Activated T-helper 2 cell treated with anti-CD3 and anti-CD28 coated beads, Interferon-gamma antibody, Interleukin-2, Interleukin-4, amounts not matched to agents 10 μg/mL and 5 μg/mL and 100 μg/mL, durations not matched to agents 14 hours and 24 hours and 36 hours (primary cell): ENCODE measurements at places on chromosomes 7 and 10.

DNA sequence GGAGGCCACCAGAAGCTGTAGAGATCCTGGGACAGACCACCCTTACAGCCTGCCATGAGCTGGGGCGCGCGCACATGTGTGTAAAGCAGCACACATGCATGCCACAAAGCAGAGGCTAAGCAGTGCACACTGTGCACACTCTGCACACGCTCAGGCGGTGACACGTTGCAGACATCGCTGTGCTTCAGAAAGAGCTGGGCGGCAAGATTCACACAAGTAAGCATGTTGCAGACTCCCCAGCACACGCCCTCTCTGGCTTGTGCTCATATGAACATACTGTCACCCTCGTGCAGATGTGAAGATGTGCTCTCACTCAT lies 478.9 kb downstream of the DNAJB6 start:
- no peaks in the 10 kb centered on the region for H3K36me3 ChIP-seq
- H3K4me1 ChIP-seq: no peaks in the 10 kb centered on the region
- H3K27me3 ChIP-seq: no peaks in the 10 kb centered on the region
- H3K27ac ChIP-seq: no peak overlapping the region
- H3K4me3 ChIP-seq: no peak overlapping the region

GRCh38 chr7:98641646-98642500 lies 24.8 kb downstream of the NPTX2 start:
- H3K4me3 ChIP-seq: no peak overlapping the region
- H3K4me1 ChIP-seq: no peaks in the 10 kb centered on the region
- DNase-seq: no peak
- H3K36me3 ChIP-seq: no peaks in the 10 kb centered on the region
- H3K27me3 ChIP-seq: no peaks in the 10 kb centered on the region

- H3K36me3 ChIP-seq: no peaks in the 10 kb centered on the region
- H3K4me1 ChIP-seq: peaks cover 38% of the 10 kb centered on the region
- no peak overlapping the region for H3K27ac ChIP-seq
- no peak for DNase-seq
Measured at GRCh38 chr7:132653366-132653930, 77.2 kb upstream of the PLXNA4 start.

DNA sequence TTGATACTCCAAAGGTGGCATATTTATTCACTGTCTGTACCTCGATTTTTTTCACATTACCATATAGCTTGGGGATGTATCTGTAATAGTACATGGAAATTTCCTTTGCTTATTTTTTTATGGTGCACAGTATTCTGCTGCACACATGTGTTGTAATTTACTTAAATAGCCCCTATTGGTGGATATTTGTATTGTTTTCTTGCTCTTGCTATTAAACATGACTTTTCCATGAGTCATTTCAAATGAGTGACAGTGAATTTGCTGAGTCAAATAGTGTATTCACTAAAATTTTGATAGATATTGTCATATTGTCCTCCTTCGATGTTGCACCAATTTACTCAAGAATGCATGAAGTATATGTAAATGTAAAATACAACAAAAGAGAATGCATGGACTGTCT lies 122.7 kb upstream of the STEAP4 start:
- H3K36me3 ChIP-seq: no peaks in the 10 kb centered on the region
- H3K27ac ChIP-seq: no peak overlapping the region
- H3K27me3 ChIP-seq: peaks cover 3% of the 10 kb centered on the region
- no peaks in the 10 kb centered on the region for H3K4me1 ChIP-seq
- H3K4me3 ChIP-seq: no peak overlapping the region

GRCh38 chr7:108328174-108328651 lies 128.0 kb downstream of the NRCAM start:
- H3K4me3 ChIP-seq: no peak overlapping the region
- DNase-seq: no peak
- H3K27ac ChIP-seq: no peak overlapping the region
- peaks cover 3% of the 10 kb centered on the region for H3K4me1 ChIP-seq
- H3K36me3 ChIP-seq: no peaks in the 10 kb centered on the region
- peaks cover 2% of the 10 kb centered on the region for H3K27me3 ChIP-seq
